ENCODE measurements at places on chromosomes 3 and 15.

- DNase-seq: no peak
Measured at GRCh38 chr3:184659797-184660301, 52.0 kb downstream of the MAGEF1 start.

GRCh38 chr3:169083163-169083562 is 580.3 kb downstream of the MECOM start:
- no peak for DNase-seq

DNA sequence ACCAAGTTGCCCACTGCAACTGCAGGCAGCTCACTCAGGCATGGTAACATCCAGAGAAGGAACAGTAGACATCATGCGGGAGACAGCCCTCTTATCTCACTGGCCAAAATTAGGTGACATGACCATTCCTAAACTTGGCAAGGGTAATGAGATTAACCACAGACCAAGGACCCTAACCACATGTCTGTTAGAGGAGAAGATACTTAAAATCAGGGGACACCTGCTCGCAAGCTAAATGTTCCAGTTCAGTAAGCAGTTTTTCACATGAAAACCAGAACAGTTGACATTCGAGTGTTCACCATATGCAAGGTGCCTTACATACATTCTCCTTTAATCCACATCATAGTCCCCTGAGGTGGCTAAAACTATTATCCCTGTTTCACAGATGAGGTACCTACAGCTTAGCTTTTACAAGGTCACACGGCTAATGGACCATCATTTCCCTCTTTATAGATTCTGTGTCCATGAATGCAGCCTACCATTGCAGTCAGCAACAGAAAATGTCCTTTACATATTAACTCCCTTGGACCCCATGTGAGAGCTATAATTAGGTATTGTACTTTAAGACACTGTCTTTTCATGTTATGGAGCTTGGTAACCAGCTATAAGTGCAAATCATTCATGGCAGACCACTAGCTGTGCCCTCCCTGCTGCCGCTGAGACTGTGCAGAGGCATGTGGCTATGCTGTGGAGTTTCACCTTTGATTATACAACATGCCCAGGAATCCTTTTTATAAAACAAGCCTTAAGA is 154.1 kb downstream of the LIPC start:
- no peak for DNase-seq

- no peak for DNase-seq
Measured at GRCh38 chr3:167973901-167974300, 121.8 kb downstream of the GOLIM4 start.

DNA sequence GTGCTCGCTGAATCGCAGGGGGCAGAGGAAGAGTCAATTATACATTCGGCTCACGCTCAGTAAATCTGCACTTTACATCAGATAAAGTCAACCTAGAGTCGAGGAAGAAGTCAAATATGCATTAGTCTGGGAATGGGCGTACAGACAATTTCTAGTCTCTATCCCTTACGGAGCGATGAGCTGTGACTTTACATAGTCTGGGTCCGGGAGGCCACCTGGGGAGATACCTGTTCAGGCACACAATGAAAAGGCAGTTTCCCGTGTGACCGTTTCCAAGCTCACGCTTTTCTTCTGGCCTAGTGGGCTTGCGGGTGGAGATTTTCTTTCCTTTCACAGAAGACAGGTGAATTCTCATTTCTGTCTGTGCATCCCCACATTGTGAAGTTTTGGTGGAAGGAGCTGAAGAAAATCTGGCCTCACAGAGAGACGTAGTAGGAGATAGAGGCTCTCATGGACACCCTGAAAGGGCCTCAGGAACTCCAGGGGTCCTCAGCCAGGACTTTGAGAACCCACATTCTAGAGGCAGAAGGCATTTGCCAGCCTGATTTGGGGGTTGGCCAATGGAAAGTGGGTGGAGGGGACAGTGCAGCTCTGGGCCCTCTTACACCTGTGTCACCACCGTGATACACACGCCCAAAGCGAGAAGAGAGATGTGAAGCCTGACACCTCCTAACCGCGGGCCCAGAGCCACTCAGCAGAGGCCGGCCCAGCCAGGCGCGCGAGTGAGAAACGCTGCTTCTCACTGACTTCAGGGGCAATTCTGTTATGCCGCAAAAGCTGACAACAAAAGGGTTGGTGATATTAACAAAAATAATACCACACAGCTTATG is 10.7 kb upstream of the OCA2 start:
- DNase-seq: no peak

DNA sequence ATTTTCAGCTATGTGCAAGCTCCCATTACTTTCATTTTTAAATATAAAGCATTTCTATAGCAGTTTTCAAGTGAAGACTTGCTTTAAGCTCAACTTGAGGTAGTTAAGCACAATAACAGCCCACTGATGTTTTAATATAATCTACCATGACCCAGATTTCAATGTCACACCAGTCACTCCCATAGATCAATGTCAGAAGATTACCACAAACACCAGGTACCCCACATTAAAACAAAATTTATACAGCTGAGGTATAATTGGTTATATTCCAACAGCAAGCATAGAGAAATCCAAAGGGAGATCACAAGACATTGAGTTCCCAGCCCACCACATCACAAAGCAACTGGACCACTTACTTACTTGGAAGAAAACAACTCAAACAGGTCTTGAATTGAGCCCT is 22.8 kb downstream of the GTPBP8 start:
- DNase-seq: no peak

GRCh38 chr15:45662375-45662774 is 27.5 kb downstream of the SQOR start:
- no peak for DNase-seq

DNA sequence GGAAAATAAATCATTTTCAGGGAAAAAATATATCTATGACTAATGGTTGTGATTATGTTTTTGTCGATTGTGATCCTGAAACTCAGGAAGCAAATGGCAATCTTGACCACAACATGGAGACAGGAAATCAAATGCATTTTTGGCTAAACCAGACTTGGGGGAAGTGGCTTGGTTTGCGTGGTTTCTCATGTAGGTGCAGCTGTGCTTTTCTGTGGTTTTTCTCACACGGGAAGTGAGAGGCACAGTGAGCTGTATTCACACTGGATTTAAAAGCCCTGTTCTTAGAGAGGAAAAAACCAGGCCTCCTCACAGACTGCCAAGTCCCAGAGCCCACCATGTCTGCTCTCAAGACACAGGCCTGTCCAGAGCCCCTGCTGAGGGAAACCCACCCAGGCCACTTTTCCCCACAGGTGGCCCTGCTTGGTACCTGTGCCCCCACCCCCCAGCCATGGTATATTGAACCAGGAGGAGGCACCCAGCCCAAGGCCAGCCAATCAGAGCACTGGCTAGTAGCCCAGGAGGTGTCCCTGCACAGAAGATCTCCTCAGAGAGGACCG is 46.1 kb downstream of the BTD start:
- peak; percentile 93 for DNase-seq

DNA sequence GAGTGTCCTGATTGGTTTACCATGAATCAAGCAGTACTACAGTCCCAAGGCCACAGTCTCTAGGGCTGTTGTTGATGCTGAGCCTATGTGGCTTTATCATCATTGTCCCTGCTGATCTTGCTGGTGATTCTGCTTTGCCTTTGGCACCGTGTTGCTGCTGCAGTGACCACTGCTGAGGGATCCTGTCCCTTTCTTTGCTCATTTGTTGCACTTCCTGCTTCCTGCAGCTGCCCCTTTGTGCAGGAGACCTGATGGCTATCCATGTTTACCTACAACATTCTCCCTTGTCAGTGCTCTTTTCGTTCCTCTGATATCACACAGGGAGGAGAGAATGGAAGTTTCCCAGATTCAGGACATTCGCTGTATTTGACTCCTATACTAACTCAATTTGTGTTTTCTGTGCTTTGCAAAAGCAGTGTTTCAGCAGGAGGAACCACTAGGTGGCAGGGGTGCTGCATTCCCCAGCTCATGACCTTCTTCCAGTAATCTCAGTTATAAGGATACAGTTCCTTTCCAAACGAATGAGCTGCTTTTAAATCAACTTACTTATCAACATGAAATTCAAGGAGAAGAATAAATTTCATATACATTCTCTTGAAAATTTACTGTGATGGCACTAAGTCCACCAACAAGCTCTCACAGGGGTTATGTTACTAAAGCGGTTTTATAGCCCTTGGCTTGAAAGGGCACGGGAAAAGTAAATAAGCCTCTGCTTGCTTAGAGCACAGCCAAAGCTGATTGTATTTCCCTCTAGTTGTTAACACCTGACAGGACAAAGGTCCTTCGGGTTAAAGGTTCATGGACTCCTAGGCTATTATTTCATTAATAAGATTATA is 9.7 kb upstream of the THUMPD3 start:
- DNase-seq: peak; percentile 12

- DNase-seq: no peak
Measured at GRCh38 chr15:73075160-73075859, 23.0 kb downstream of the NEO1 start.

DNA sequence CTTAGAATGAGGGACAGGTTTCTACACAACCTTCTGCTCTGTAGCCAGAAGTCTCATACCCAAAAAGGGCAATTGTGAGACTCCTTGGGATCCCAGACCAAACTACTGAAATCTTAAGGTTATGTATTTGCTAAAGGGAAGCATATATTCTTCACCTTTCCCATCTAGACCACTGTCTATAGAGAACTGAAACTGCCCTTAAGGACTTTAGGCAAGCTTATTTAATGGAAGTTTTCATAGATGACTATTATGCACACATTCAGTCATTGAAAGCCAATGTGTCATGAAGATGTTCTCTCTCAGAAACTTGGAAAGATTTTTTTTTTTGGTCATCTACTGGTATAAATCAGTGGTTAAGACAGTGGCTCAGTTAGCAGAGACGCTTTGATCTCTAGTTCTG is 365.3 kb downstream of the MCTP2 start:
- no peak for DNase-seq

- no peak for DNase-seq
Measured at GRCh38 chr3:42690766-42691680, 5.7 kb downstream of the KLHL40 start.

DNA sequence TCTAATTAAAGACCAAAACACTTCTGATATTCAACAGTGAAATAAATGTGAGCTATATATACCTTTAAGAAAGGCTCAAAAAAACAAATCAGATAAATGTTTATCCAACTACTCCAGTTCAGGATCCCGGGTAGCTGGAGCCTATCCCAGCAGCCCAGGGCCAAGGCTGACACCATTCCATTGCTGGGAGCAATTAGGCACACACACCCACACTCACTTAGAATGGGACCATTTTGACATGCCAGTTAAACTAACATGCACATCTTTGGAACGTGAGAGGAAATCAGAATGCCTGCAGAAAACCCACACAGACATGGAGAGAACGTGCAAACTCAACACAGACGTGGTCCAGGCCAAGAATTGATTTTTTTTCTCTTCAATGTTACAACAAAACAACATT is 30.0 kb upstream of the PLSCR4 start:
- peak; percentile 21 for DNase-seq

GRCh38 chr3:40719660-40720287 is 195.0 kb downstream of the ZNF621 start:
- DNase-seq: no peak
